Stimulated activated CD4-positive, alpha-beta T cell treated with anti-CD3 and anti-CD28 coated beads, Interleukin-2, amount 100 ng/mL, for 24 hours (primary cell): ENCODE measurements at places on chromosomes 16 and 17.

DNA sequence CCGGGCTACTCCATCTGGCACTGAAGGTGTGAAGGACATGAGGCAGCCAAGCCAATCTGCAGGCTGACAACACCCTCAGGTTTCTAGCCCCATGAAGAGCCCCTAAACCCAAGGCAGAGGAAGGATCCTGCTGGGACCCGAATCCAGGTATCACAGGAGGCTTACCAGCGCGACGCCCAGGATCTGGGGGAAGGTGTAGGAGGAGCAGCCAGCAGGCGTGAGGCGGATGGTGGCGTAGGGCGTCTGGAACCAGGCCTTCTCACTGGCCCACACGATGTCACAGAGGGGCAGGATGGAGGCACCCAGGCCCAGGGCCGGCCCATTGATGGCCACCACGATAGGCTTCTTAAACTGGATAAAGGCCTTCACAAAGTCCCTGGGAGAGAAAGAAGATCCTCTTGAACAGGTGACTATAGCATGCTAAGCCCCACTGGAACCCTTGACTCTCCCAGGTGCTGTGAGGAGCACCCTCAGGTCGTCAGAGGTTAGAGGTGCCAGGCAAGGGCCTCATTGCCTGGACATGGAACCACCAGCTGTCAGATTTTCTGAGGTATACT lies 71.7 kb downstream of the DYNLRB2 start:
- no peak for DNase-seq

- DNase-seq = no peak
These were observed 21.1 kb downstream of the TTYH2 start for GRCh38 chr17:74234486-74234885.

DNA sequence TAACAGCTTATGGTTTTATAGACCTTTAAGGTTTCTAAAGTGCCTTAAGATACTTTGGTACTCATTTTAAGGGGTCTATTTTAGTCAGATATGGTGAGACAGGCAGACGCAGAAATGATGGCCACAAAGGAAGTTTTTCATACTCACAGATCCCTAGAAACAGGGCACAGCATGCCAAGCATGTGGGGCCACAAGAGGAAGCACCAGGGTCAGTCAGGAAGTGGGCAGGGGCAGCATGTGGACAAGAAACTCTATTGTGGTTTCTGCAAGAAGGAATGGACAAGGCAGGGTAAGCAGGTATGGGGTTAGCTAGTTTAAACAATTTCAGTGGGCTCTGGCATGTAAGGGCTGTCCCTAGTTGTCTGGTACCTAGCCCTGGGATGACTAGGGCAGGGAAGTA lies 8.5 kb downstream of the EFCAB3 start:
- no peak for DNase-seq

GRCh38 chr16:82111944-82112343 lies 58.1 kb downstream of the MPHOSPH6 start:
- no peak for DNase-seq

DNA sequence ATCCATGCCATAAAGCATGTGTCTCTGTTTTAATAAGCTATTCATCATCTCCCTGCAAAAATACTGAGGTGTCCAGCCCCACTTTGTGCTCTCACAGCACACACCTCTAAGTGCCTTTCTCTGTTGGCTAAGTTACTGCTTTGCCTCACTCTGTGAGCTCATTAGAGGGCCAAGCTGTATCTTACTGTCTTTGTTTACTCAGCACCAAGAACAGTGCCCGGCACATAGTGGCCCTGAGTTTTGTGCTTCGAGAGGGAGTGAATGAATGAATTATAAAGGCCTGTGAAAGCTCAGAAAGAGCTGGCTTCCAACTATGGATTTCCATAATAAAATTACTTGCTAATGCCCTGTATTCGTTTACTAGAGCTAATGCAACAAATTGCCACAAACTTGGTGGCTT lies 50.2 kb upstream of the NOG start:
- DNase-seq = no peak

DNA sequence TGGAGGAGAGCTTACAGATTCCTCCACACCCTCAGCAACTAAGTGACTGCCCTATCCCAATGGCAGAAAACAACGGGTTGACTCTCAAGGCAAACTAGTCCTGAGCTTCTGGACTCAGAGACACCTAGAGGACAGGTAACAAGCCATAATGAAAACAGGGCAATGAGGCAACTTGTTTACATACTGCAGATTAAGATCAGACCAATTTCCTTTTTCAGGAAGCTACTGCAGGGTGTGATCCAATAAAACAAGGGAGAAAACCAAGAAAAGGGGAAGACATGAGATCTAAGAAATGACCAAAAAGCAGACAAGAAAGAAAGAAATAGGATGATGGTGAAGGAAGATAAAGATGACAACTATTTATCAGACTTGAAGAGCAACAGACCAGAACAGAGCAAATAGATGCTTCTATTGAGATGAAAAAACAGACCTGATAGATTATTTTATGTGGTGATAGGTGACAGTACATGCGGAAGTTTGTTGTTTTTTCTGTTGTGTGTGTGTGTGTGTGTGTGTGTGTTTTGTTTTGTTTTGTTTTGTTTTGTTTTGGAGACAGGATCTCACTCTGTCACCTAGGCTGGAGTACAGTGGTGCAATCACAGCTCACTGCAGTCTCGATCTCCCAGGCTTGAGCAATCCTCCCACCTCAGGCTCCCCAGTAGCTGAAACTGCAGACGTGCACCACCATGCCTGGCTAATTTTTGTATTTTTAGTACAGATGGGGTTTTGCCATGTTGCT lies 120.7 kb downstream of the GAS7 start:
- no peak for DNase-seq

GRCh38 chr17:10151667-10152496 lies 46.5 kb downstream of the GAS7 start:
- no peak for DNase-seq

GRCh38 chr16:66953462-66954096 lies 7.5 kb upstream of the CES3 start:
- no peak for DNase-seq

GRCh38 chr16:20821682-20822081 lies 15.4 kb downstream of the REXO5 start:
- no peak for DNase-seq

DNA sequence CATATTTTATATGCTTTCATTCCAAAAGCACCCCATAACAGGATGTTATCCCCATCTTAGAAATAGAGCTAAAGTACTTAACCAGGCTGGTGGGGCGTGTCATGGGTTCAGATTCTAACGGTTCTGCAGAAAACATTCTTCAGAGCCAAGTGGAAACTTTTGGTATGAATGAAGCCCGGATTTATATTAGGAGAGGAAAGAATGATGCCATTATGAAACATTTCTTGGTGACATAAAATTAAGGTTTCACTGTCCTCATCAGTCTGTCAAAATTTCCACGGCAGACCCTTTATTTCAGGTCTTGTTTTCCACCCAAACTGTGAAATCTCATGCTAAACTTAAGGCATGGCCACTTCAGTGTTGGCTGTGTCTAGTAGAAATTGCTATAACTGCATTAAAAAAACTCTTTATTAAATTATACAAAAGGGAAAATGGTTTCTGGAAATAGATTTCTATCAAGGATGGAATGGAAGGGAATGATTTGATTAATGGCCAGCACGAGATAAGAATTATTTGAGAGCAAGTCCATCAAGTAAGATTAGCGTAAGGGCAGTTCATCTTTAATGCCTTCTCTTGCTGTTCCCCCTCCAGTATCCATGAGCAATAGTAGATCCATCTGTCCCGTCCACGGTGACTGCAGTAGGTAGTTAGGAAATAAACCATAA lies 11.7 kb downstream of the PRKCA start:
- DNase-seq = peak; percentile 60

GRCh38 chr17:45050481-45051059 lies 862 bp downstream of the DCAKD start:
- DNase-seq = peak; percentile 47

DNA sequence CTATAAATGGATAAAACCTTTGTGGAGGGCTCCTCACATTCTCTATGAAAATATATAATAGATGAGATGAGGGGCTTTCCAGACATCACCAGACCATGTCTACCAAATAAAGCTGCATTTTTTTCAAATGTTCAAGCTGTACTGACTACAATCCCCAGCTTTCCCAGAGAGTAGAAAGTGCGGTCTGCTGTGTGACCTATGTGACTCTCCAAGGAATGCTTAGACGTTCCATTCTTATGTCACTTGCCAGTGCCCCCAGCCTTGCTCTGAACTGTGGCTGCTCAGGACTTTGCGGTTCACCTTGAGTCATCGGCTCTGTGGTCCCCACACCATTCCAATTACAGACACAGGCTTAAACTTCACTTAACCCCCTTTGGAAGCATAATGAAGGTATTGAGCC lies 47.8 kb upstream of the SCNN1B start:
- peak; percentile 17 for DNase-seq

- DNase-seq = no peak
These were observed 2.0 kb downstream of the CACNG1 start for GRCh38 chr17:67046398-67046797.

DNA sequence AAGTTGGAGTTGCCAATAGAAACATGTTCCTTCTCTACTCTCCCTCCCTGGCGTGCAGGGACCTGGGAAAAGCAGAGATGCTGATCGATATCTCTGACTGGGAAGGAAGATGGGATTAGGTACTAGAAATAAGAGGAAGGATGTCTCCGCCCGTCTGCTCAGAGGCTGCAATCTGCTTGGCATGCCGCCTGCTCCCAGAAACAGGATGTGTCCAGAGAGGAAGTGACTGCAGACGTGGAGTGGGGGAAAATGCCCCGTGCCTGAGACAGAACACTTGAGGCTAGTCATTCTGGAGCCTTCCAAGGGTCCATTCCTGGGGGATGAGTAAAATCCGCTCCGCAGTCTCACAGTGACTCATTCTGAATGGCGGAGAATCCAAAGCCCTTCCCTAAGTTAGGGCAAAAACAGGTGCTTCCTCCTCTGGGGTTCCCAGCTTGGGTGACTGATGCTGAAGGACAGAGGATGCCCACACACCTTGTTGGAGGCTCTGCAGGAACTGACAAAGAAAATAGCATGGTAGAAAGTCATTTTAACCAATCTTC lies 45.0 kb upstream of the SMURF2 start:
- no peak for DNase-seq

- DNase-seq = no peak
These were observed 586.4 kb downstream of the MAF start for GRCh38 chr16:79013930-79014660.

GRCh38 chr16:51148678-51149228 lies 2.3 kb downstream of the SALL1 start:
- DNase-seq = no peak

- no peak for DNase-seq
These were observed 6.8 kb downstream of the MEAK7 start for GRCh38 chr16:84497418-84498222.

DNA sequence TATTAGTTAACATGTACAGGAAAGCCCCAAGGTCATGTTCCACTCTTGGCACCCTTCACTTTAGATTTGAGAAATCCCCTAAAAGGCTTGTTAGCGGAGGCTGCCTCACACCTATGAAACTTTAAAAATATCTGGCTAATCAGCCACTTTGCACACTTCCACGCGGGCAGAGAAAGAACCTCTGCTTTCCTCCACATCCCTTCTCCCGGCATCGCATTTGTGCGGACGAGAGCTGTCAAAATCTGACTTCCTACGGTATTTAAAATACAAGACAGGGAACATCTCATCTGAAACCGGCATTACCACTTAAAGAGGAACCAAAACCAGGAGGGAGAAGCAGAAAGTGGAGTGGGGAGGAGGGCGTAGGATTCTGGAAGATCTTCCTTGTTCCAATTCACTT lies 422.3 kb downstream of the TMEM114 start:
- DNase-seq = no peak

DNA sequence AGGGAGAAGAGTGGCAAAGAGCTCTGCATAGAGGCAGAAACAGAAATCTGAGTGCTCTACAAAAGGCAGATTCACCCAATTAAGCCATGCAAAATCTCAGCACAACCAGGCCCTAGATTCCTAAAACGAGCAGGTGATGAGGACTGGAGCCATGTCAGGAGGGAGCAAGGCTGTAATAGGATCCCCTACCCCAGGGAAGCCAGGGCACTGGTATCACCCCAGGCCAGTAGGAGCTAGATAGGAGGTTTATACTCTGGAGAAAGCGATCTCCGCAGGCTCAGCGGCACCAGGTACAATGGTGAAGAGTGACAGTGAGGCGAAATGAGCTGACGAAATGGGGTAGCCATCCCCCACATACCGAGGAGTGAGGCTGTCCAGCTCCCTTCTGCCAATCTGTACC lies 171.5 kb downstream of the PARN start:
- DNase-seq = no peak

DNA sequence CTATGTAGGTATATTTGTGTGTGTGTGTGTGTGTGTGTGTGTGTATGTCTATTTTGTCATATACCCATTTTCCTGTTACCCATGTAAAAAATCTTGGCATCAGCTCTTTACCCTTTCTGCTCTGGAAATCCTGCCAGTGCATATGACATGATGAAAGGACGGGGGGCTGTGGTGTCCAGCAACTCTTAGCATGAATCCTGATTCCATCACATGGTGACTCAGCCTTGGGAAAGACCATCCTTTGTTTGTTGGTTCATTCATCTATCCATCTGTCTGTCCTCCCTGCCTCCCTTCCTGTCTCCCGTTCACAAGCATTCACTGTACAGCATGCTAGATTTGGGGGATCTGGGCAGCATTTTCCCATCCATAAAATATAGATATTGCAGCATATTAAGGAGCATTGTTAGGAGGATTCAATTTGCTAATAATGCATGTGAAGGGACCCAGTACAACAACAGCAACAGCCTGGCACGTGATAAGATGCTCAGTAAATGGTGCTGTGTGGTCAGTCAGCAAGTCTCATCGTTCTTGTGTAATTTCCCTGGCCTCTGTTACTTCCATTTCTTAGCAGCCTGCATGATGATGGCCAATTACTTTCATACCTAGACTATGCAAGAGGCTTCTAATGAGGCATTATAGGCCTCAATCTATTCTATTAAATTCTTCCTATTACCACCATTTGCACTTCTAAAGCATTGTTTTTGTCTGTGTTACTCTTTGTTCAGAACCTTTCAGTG lies 191.0 kb downstream of the PRKCA start:
- no peak for DNase-seq

DNA sequence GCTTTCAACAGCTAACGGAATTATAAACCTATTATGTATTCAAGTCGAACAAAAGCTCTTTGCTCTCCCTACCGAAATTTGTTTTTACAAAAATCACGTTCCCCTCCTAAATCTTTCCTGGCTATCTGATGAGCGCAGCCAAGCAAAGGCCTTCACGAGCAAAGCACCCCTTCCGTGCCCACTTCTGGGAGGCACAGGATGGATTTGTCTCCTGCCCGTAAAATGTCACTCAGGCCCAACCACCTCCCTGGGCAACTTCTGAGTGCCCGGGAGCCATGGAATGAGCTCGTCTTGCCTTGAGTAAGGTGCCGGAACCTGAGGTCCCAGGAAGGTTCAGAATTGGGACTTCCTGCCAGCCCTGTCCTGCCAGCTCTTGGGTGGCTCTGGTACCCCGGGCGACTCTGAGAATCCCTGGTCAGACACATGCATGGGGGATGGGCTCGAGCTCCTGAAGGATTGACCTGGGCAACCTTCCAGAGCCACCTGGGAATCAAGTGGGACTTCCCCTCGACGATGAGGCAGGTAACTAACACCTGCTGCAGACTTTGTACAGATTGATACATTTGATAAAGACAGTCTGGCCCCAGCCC lies 19.8 kb downstream of the SLC7A5 start:
- DNase-seq = no peak

- DNase-seq = no peak
These were observed at the start of gene PABPN1L for GRCh38 chr16:88866151-88866920. Gene PABPN1L (minus strand): TSS chr16:88866660. CDS start chr16:88866606, 54 bp downstream.
